Activated CD8-positive, alpha-beta memory T cell treated with anti-CD3 and anti-CD28 coated beads, Interleukin-2, amount 50 U/mL, for 4 hours (primary cell): ENCODE measurements at places on chromosomes 7 and 10.

DNA sequence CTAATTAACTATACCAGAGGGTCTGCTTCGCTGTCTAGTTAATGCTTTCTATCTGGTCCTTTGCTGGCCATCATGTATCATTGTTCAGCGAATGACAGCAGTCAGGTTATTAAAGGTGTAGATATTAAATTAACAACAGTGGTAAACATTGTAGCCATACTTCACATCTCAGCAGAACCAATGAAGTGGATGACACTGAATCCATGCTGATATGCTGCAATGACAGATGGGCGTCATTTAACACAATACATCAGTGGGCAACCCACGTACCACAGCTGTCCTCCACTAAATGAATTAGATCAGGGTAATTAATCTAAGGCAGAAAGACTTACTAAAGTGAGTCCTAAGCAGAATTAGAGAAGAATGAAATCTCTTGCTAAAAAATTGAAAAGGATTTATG, 767.2 kb downstream of the NXPH1 start:
- DNase-seq, result no peak

GRCh38 chr7:51366930-51367613, 50.5 kb upstream of the COBL start:
- DNase-seq, result no peak

DNA sequence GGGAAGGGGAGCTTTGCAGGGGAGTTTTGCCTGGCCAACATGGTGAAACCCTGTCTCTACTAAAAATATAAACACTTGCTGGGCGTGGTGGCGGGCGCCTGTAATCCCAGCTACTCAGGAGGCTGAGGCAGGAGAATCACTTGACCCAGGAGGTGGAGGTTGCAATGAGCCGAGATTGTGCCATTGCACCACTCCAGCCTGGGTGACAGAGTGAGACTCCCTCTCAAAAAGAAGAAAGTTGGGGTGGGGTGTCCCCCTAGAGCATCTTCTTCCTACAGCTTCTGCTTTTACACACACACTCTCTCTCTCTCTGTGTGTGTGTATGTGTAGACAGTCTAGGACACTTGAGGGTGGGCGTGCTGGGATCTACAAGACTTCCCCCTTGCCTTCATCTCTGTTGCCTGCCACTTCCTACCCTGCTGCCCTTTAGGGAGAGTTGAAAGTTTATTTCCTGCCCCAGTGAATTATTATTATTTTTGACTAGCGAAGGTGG, 21.7 kb downstream of the PLAU start:
- no peak for DNase-seq

GRCh38 chr10:127194111-127194510, 2.3 kb downstream of the INSYN2A start:
- DNase-seq, result no peak
